ENCODE measurements at places on chromosomes 2 and 18. TPM values are rescaled to one million over a fixed set of nuclear protein-coding genes. Genes with fewer than 3 reads are reported as not detected.

The EMILIN1 gene
- total RNA-seq: 4.5 TPM

The CNPPD1 gene
- 43.7 TPM for total RNA-seq

The AQP12B gene
- total RNA-seq: not detected

The CERKL gene
- not detected for total RNA-seq

The REG1B gene
- total RNA-seq: not detected

The CCDC68 gene
- 4.9 TPM for total RNA-seq

The GRHL1 gene
- total RNA-seq: 10.1 TPM

The DOK6 gene
- not detected for total RNA-seq

The SLC30A3 gene
- total RNA-seq: not detected

The OLA1 gene
- total RNA-seq: 131 TPM

The ABCG5 gene
- not detected for total RNA-seq

The TMEM247 gene
- not detected for total RNA-seq

The STPG4 gene
- total RNA-seq: not detected

The SULT1C4 gene
- total RNA-seq: not detected

The EPC2 gene
- total RNA-seq: 4.9 TPM

The WNT6 gene
- not detected for total RNA-seq

The CXCR1 gene
- 0.11 TPM for total RNA-seq

The C2orf80 gene
- not detected for total RNA-seq

The GALNT13 gene
- not detected for total RNA-seq

The POU3F3 gene
- total RNA-seq: not detected

The SLC9A2 gene
- total RNA-seq: under 0.01 TPM

The TRABD2A gene
- total RNA-seq: 0.87 TPM

The FAM228B gene
- total RNA-seq: 2.4 TPM

The DCDC2C gene
- total RNA-seq: not detected

The CAPN14 gene
- 0.30 TPM for total RNA-seq

The PPM1G gene
- total RNA-seq: 100 TPM

The PHLPP1 gene
- total RNA-seq: 6.9 TPM

All from hair follicular keratinocyte (primary cell).